ENCODE measurements at places on chromosomes 11 and 22.
A peak's percentile ranks its signal among the peaks of the same experiment; 100 is the strongest.

- DNase-seq, result no peak
Observed at GRCh38 chr11:30504468-30504867, 81.7 kb downstream of the MPPED2 start.

DNA sequence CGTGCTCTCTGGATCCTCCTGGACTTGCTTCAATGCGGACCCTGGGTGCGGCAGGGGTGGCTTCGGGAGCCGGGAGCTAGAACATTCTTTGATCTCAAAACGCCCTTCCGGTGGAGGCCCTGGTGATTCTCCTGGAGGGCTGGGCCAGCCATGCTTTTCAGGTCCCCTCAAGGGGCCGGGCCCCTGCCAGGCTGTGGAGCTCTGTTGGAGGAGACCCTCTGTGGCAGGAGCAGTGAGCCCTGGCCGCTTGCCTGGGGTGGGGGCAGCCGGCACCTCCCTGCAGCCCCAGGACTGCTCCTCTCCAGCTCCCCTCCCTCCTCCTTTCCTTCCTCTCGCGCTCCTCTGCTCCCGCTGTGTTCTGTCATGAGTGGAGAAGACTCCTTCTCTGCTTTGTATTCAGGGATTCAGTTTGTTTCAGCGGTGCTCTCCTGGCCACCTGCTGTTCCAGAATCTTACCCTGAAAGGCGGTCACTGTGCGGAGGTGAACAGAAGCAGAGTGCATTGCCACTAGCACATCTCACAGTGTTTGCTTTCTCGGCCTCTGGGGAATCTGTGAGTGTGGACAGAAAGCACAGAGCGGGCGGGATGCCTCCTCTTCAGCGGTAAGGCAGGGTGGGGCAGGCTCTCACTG lies 289.1 kb downstream of the TBC1D22A start:
- no peak for DNase-seq

GRCh38 chr11:27107548-27107947 lies 66.9 kb downstream of the BBOX1 start:
- no peak for DNase-seq

DNA sequence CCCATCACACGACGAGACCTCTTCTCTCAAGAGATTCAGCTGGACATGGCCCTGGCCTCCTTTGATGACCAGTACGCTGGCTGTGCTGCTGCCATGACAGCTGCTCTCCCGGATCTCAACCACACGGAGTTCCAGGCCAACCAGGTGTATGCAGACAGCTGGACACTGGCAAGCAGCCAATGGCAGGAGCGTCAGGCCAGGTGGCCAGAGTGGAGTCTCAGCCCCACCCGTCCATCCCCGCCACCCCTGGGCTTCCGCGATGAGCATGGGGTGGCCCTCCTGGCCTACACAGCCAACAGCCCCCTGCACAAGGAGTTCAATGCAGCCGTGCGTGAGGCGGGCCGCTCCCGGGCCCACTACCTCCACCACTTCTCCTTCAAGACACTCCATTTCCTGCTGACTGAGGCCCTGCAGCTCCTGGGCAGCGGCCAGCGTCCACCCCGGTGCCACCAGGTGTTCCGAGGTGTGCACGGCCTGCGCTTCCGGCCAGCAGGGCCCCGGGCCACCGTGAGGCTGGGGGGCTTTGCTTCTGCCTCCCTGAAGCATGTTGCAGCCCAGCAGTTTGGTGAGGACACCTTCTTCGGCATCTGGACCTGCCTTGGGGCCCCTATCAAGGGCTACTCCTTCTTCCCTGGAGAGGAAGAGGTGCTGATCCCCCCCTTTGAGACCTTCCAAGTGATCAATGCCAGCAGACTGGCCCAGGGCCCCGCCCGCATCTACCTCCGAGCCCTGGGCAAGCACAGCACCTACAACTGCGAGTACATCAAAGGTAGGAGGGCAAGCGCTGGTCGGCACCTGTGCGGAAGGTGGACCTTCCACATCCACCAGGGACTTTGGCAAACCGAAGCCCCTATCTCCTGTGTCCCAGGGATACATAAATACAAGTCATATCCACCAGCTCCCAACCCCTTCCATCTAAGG lies 11.3 kb downstream of the CHRNA10 start:
- DNase-seq, result no peak

DNA sequence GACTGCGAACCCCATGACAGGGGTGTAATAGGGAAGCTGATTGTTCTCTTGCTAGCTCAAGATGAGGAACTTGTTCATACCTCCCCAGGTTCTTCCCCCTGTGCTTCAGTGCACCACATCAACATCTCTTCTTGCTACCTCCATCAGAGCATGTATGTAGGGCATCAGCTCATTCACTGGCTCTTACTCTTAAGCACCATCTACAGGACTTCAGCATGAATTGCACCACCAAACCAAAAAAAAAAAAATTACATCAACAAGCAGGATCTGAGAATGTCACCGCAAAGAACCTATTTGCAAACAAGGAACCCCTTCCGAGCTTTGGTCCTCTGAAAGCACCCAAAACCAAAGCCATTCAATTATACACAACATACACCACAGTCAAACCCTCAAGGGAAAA lies 2226.5 kb upstream of the RAG2 start:
- DNase-seq, result no peak

DNA sequence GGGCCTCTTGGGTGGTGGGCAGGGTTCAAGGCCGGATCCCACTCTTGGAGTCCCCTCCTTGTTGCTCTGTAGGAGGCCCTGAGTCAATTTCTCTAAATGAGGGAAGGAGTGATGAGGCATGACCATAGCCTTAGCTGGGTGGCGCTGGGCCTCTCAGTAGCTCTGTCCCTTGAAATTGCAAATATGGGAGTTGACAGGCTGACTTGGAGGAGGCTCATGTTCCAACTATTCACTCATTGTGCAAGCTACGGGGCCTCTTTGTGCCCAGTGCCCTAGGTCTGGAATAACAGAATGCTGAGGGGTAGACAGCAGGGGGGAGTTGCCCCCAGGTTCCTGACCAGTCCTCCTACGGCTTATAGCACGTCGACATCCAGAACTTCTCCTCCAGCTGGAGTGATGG lies 8.0 kb downstream of the SELENOM start:
- DNase-seq, result no peak

DNA sequence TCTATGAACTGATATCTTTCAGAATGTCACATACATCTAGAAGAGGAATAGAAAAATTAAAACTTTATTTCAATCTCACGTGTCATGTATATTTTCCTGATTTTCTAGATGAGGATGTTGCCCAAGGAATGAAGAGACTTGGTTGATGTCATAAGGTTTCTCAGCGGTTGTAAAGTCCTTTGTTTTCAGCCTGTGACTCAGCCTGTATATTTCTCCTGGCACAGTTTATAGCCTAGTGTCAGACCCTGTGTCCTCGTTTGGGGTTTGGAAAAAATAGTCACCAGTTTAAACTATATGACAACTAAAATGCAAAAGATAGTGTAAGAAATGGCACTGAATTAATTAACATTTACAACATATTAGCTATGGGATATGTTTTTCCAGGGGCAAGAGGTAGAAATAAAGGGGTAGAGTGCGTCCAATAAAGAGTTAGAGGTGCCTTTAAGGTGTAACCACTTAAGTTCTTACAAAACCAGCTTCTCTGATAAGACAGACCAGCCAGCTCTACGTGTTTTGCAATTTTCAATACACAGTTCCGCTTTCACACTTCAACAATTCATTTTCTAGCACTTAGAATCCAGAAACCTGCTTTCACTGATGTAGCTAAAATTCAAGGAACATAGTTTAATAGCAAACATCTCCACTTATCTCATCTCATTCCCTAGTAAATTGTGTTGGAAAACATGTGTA lies 1432.6 kb upstream of the TENM4 start:
- no peak for DNase-seq

DNA sequence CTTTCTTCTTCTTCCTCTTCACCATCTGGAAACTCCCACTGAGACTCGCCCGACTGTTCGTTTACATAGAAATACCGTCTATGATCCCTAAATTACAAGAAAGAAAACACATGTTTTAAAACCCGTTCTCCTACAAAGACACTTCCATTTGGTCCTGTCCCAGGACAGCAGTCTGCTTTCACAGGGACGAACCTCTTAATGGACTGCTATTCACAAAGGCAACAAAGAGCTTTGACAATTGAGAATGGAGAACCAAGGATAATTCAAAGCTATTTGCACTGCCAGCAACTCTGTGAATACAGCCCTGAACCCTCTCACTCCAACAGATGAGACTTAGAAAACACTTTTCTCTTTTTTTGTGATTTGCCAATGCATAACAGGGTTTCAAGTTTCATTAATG lies 16.3 kb upstream of the AGBL2 start:
- DNase-seq, result no peak

GRCh38 chr11:134636071-134636470 lies 224.0 kb upstream of the B3GAT1 start:
- no peak for DNase-seq

DNA sequence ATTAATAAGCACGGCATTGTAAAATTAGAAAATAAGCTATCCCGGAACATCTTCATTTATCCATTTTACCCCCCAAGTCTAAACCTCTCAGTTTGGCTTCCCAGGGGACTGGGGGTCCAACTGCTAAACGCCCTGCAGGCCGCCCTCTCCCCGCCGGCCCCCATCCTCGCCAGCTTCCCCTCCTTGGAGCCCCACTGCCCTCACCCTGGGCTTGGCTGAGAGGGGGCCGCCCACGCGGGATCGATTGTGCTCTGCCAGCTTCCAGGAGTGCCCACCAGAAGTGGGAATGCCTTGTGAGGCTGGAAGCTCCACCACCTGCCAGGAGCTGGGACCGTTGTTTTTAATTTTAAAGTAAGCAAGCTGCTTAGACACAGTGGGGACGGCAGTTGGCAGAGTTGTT lies 353.5 kb downstream of the TBC1D22A start:
- no peak for DNase-seq

GRCh38 chr11:63998558-63999348 lies 12.5 kb downstream of the OTUB1 start:
- DNase-seq, result no peak

GRCh38 chr11:94140154-94140655 lies 11.6 kb downstream of the PANX1 start:
- no peak for DNase-seq

DNA sequence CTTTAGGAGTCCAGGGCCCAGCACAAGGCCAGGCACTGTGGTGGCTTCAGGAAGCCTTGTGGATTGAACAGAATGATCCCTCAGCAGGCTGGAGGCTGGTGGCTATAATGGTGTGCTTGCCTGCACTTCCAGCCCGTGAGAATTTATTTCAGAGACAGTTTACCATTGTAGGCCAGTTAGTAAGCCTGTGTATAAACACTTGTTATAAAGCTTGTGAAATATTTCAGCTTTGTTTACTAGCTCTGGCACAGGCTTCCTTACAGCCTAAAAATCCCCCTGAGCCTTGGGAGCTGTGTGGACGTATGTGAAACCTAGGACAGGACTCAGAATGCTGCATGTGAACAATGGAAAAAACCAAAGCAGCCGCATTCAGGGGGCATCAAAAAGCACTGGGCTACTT lies 26.6 kb upstream of the ACER3 start:
- no peak for DNase-seq

- DNase-seq, result peak; percentile 56
Observed at GRCh38 chr11:8086001-8086479, 5.0 kb downstream of the TUB start.

DNA sequence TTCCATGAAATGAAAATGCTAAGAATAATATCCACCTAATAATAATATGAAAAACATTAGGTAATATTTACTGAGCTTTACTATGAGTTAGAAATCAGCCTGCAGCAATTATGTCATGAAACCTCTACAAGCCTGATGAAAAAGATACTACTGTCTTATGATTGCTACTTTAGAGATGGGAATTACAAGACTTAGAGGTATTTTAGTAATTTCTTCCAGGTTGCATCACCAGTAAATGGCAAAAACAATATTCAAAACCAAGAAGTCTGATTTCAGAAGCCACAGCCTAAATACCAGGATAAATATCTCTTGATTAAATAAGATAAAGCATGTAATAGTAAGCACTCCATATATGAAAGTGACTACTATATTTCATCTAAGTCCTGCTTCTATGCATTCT lies 13.8 kb downstream of the OR5B21 start:
- no peak for DNase-seq

- no peak for DNase-seq
Observed at GRCh38 chr11:78961937-78962701, 387.5 kb upstream of the NARS2 start.

GRCh38 chr11:49377978-49378377 lies 169.6 kb upstream of the FOLH1 start:
- no peak for DNase-seq

DNA sequence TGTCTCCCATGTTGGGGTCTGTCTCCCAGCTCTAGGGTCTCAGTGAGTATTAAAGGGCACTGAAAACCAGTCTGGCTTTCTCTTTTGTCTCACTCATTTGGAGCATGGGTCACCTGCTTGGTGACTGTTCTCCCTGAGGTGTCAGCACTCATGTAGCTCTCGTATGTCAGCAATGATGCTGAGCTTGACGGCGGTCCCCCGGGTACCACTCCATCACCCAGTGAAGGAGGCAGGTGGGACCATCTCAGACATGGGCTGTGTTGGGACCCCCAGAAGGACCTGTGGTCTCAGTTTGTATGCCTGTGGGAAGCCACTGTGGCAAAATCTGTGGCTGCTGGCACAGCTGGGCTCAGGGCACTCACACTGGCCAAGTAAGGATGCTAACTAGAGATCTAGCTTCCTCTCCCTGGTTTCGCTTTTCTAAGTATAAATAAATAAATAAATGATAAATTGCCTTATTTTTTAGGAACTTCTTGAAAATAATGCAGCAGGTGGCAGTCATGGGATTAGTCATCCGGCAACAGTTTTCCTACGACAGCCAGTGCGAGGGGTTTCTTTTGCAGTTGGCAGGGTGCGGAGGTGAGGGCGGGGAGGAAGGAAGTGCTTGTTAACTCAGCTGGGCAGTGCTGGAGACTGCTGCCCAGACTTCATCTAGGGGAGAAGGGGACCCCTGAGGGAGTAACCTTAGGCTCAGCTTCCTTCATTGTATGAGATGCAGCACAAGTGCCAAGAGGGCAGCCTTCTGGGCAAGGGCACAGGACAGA lies 48.8 kb downstream of the OSBP2 start:
- no peak for DNase-seq

DNA sequence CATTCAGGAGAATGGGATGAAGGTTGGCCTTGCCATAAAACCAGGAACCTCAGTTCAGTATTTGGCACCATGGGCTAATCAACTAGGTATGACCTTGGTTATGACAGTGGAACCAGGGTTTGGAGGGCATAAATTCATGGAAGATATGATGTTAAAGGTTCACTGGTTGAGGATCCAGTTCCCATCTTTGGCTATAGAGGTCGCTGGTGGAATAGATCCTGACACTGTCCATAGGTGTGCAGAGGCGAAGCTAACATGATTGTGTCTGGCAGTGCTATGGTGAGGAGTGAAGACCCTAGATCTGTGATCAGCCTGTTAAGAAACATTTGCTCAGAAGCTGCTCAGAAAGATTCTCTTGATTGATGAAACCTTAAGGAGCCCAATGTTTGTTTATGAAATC lies 5.7 kb downstream of the NF2 start:
- no peak for DNase-seq

Measured in NCI-H2081 treated with DMSO at 0.1 percent for 48 hours (cell line).